ENCODE measurements at places on chromosomes 13 and 19.

- DNase-seq = peak; percentile 67
These were observed 108.9 kb downstream of the DNAJC15 start for GRCh38 chr13:43132257-43132656.

DNA sequence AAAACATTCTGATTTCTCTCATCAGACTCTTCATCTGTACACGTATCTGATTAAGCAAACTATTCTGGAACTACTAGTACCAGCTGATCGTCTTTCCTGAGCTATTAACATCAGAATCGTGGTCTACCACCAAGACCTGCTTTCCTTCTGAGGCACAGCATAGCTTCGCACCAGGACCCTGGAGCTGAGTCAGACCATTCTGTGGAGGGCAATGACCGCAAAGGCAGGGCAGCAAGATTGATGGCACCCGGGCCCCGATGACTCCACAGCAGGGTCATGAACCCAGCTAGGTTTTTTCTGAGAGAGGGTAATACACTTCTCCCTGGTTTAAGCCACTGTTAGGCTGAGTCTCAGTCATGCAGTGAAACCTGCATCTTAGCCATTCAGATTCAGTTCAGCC, 158.7 kb upstream of the GPR12 start:
- no peak for DNase-seq

- no peak for DNase-seq
These were observed 578.8 kb downstream of the DCT start for GRCh38 chr13:93900731-93901130.

GRCh38 chr13:73059460-73060250, 850 bp downstream of the KLF5 start:
- peak; percentile 49 for DNase-seq

DNA sequence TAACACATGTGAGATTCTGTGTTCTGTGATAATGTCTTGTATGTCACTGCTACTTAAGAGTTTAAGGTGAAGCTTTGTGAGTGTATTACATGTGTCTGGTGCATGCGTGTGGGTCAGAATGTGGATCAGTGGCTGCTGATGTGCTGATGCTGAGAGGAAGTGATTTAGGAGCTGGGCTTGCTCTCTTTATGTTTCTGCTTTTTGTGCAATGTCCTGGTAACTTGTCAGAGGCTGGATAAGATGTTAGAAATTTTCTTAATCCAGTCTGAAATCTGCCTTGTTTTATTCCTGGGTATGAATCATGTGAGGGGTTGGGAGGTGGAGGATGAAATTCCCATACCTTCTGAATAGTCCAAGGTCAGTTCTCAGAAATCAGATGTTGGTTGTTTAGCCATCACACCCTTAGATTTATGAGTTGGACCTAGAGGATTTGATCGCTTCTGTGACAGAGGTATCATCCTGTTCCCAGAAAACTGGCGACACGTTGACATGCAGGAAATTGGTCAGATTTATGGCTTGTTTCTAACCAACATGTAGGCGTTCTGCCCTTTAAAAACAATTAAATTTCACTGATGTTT, 24.5 kb upstream of the CXCL17 start:
- no peak for DNase-seq

DNA sequence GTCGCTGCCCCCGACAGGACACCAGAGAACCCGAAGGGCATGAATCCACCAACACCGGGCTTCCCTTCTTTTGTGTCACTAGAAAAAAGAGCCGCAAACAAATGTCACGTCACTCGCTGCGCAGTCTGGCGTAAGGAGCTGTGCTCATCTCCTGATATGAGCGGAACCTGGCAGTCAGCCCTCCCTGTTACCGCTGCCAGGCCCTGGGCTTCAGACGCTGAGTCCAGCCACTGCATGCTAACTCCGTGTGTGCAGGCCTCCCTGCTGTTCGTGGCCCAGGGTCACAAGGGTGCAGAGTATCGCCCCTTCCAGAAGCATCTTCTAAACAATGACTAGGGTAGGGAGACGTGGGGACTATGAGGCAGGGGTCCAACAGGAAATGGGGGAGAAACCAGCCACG, 71.3 kb downstream of the SLC7A1 start:
- no peak for DNase-seq

- peak; percentile 49 for DNase-seq
These were observed 4.2 kb upstream of the SPACA6 start for GRCh38 chr19:51688671-51689571.

DNA sequence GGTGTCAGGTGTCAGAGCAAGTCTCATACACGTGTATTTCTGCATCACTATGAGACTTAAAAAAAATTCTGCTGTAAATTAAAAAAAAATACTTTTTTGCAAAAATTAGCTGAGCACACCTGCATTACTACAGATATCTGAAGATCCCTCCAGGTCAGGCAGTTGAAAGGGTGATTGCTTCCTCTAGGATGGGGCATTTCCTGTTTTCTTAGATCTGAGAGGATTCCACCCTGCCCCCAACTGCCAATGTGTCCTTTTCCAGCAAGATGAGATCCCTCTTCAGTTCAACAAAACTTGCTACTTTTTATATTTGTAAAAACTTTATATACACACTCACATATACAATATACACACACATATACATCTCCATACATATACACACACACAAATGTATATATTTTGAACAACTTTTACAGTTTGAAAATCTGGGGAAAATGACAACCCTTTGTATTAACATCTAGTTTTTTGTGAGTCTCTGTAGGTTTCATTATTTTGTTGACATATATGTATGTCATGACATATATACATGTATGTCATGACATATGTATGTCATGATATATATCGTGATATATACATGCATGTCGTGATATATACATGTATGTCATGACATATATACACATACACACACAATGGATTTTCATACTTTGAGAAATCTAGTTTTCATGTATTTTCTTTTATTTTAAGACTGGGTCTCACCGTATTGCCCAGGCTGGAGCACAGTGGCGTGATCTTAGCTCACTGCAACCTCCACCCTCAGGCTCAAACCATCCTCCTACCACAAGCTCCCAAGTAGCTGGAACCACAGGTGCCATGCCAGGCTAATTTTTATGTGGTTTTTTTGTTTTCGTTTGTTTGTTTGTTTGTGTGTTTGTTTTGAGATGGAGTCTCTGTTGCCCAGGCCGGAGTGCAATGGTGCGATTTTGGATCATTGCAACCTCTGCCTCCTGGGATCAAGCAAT, 17.8 kb downstream of the ZNF813 start:
- no peak for DNase-seq
